ENCODE measurements at places on chromosomes 3 and 15.

DNA sequence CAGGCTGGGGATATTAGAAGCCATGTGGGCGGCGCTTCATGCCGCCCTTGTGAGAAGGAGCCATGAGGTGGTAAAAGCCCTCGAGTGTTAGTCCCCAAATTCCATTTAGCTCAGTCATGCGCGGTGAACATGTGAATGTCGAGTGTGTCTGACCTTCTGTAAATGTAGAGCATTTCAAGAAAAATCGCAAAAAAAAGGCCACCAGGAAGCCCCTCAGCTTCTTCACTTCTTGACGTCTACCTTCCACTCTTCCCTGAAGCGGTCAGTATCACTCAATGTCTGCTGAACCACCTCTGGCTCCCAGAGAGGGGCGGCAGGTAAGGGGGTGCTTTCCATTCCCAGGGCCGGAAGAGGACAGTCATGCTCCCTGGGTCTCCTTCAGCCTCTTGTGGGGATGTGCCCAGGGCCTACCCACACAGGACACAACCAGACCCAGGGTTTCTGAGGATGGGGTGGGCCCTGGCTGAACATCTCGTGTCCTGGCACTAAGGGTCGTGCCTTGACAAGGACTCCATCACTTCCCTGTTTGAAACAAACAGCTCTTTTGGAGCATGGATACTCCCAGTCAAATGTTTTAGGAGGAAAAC is 274.9 kb downstream of the FAM43A start:
- DNase-seq: no peak

DNA sequence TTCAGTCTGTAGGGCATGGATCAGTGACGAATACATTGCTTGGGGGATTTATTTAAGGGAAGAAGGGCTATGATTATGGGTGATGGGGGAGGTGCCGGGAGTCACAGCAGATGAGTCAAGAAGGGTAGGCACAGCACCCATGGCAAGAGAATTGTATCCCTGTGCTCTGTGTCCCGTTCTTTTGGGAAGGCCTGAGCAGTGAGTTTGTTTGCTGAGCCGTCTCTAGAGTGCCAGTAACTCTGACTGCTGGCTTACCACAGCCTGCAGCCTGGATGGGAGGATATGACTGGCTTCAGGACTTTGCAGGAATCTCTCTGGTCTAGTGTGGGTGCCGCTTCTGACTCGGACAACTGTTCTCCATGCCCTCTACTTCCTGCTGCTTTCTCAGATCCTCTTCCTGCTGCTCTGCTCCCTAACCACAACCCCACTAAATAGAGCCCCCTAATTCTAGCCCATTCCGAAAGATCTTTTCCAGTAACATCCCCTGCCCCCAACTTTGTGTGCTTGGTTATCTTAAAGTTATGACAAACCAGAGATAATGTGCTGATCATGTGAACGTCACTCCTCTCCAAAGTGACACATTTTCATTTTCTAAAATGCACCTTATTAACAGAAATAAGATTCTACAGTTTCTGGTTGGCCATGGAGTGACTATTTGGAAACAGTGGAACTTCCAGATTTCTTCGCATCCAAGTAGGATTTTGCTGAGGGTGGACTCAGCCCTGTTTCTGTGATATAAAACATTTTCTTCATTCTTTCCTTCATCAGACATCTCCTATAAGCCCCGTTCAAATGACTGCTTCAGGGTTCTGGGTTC is 239.0 kb downstream of the SLCO3A1 start:
- no peak for DNase-seq

GRCh38 chr3:44782891-44783290 is 21.3 kb downstream of the KIF15 start:
- no peak for DNase-seq

GRCh38 chr3:179852142-179852905 is 184.4 kb downstream of the PEX5L start:
- DNase-seq: no peak

GRCh38 chr3:104614564-104614963 is 752.1 kb upstream of the ALCAM start:
- DNase-seq: no peak
